ENCODE measurements at places on chromosomes 4 and X. TPM values are rescaled to one million over a fixed set of nuclear protein-coding genes. Genes with fewer than 3 reads are reported as not detected.

- DNase-seq, result no peak
Measured at GRCh38 chr4:138223231-138223910, 18.8 kb downstream of the SLC7A11 start.

The BTC gene
- total RNA-seq, result not detected

- no peak for DNase-seq
Measured at GRCh38 chr4:26806331-26806730, 54.3 kb upstream of the STIM2 start.

- no peak for DNase-seq
Measured at GRCh38 chr4:158129694-158130093, 43.1 kb downstream of the GASK1B start.

GRCh38 chr4:176504118-176504517 is 184.4 kb downstream of the SPCS3 start:
- DNase-seq, result no peak

GRCh38 chr4:76233083-76233482 is 18.4 kb upstream of the FAM47E start:
- DNase-seq, result no peak

- no peak for DNase-seq
Measured at GRCh38 chr4:34935739-34936138, 1308.6 kb downstream of the ARAP2 start.

DNA sequence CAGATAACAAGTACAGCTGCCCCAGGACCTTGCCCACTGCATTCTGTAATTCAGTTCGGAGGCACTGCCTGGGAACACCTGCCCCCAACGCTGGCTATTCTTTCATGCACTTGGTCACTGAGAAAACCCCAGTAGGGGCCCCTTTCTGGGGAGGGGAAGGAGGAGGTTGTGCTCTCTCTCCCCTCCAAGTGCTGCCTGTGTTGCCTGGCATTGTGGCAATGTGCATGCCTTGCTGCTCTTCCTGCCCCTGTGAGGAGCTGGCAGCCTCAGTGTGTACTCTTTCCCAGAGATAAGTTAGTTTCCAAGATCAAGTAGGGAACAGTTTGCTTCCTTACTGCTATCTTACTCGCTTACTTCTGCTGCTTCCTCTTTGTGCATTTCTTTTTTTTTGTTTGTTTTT is 90.8 kb downstream of the AASDH start:
- no peak for DNase-seq

The TRIM2 gene
- total RNA-seq, result 13.9 TPM

- no peak for DNase-seq
Measured at GRCh38 chr4:85557016-85557901, 82.3 kb downstream of the ARHGAP24 start.

DNA sequence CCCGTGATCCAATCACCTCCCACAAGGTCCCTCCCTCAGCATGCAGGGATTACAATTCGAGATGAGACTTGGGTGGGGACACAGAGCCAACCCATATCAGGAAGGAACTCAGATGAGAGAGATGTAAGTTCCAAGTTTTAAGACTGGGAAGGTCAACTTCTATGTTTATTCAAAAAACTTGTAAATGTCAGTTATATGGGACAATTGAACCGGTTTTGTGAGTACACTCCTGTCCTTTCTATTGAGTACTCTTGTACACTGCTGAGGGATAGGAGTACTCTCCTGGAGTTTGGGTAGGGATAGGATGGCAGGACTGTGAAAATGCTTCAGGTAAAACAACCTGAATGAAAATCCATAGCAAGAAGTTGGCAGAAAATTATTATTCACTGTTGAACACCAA is 239.1 kb downstream of the ZNF674 start:
- DNase-seq, result no peak

DNA sequence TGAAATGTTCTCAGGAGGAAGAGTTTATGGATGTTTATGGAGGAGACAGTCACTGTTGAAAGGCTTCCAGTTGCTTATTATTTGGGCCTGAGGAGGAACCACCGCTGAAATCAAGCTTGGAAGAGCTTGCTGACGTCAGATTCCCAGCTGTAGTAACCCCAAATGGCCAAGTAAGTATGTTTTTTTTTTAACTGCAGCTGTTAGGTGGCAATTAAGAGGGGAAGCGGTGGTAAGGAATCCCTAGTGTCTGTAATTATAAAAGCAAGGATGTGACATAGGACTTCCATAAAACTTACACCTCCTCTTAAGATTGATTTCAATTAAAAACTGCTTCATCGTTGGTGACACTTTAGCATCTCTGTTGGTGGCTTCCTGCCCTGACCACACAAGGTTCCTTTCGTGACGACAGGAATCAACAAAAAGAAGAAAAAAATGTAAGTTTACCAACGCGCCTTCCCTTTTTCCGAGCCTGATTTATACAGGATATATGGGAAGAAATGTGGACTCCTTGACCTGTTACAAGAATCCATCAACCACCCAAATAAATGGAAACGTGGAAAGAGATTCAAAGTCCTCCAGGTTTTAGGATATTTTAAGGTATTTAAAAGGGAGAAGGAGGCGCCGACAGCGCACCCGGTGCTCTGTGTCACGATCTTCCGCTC is 884 bp downstream of the RELL1 start:
- DNase-seq, result no peak

All from dermis microvascular lymphatic vessel endothelial cell (primary cell).